ENCODE measurements at places on chromosomes 12 and 14.

- DNase-seq: no peak
Observed at GRCh38 chr12:131486451-131487230, 224.2 kb upstream of the SFSWAP start.

DNA sequence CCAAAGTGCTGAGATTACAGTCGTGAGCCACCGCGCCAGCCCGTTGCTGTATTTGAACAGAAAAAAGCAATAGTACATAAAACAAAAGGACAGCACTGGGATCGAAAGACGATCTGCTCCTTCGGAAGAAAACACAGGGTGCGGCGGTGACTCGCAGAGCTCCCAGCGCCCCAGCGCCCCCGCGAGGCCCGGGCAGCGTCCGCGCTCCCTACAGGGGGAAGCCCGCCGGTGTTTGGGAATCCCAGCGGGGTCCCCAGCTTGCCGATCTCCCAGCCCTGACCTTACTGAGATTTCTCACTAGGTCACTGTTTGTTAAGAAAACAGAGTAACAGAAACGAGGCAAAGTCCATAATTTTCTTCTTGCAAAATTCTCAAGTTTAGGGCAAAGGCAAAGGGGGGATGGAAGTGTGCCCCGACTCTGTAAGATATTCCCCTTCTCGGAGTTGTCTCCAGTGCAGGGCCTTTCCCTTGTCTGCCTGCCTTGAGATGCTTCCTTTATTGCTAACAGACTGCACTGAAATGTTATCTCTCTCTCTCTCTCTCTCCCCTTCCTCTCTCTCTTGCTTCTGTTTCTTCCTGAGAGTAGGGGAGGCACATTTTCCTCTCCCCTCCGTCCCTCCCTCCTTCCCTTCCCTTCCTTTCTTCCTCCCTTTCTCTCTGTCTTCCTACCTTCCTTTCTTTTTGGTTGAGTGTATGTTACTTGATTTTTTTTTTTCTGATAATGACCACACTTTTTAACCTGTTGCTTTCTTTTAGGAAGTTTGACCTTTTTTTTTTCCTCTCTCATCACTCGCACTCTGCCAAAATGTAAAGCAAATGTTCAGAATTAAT is 91.9 kb downstream of the TMEM30B start:
- no peak for DNase-seq

DNA sequence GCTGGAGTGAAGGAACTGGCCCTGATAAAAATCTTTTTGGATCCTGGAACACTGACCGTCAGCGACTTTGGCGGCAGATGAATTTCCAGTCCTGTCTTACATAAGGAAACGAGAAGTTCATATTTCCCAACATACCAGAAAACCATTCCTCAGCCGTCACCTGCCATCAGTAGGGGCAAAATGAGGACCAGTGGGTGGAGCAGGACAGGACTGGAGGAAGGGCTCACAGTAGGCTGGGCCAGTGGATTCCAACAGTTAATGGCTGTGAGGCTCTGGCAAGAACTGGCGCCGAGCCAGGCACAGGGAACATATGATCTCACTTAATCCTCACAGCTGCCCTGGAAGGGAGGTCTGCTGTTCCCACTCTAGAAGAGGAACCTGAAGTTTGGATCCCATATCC is 67.2 kb upstream of the FAM181A start:
- DNase-seq: no peak

DNA sequence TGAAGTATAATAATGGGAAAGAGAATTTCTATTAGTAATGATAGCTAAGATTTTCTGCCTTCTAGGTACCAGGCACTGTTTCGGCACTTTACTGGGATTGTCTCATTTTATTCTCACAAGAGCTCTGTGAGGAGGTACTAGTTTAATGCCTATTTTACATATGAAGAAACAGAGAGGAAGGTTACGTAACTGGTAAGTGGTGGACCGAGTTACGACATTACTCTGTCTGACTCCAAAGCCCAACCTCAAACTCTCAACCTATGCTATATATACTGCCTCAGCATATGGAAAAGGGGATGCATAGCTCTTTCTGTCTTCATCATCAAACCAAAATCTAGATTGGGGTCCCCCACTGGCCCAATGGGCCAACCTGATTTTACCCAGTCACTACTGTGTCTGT is 133.5 kb downstream of the KTN1 start:
- DNase-seq: no peak

GRCh38 chr12:70121562-70121961 is 121.7 kb upstream of the CNOT2 start:
- DNase-seq: no peak

- no peak for DNase-seq
Observed at GRCh38 chr14:92099802-92100201, 6.6 kb downstream of the ATXN3 start.
